ENCODE measurements at places on chromosomes 5 and 9. TPM values are rescaled to one million over a fixed set of nuclear protein-coding genes. Genes with fewer than 3 reads are reported as not detected.

Gene ALG2
- total RNA-seq = 32.4 TPM

Gene ZNF474
- total RNA-seq = 0.38 TPM

Gene GRIA1
- total RNA-seq = 49.4 TPM

Gene ZFP62
- total RNA-seq = 65.9 TPM

Gene TOR2A
- total RNA-seq = 11.1 TPM

Gene ZNF354B
- 48.2 TPM for total RNA-seq

Gene IFNB1
- total RNA-seq = not detected

Gene FAM78A
- total RNA-seq = 3.8 TPM

Gene GLIPR2
- total RNA-seq = 18.3 TPM

Gene CCDC107
- 8.9 TPM for total RNA-seq

Gene CDH12
- total RNA-seq = 22.5 TPM

Gene SLC4A9
- not detected for total RNA-seq

Gene ANKRD34B
- not detected for total RNA-seq

Gene RGP1
- total RNA-seq = 21.8 TPM

Gene CBY3
- total RNA-seq = not detected

Gene WHRN
- 16.6 TPM for total RNA-seq

Gene PDCD1LG2
- total RNA-seq = not detected

Gene PCDHB15
- 14.5 TPM for total RNA-seq

Gene SPATA6L
- 4.7 TPM for total RNA-seq

Gene ENTREP1
- total RNA-seq = 16.7 TPM

Gene PCDHGA11
- 19.0 TPM for total RNA-seq

Gene C5orf52
- not detected for total RNA-seq

Gene GCNT4
- total RNA-seq = 0.71 TPM

Gene RNF208
- 2.7 TPM for total RNA-seq

Gene ABO
- total RNA-seq = 2.0 TPM

Gene PCDHB16
- total RNA-seq = 9.2 TPM

Measured in camera-type eye (tissue), 1 donor.